Head of caudate nucleus (tissue), 42 donors: ENCODE measurements at places on chromosomes 2 and 18.

DNA sequence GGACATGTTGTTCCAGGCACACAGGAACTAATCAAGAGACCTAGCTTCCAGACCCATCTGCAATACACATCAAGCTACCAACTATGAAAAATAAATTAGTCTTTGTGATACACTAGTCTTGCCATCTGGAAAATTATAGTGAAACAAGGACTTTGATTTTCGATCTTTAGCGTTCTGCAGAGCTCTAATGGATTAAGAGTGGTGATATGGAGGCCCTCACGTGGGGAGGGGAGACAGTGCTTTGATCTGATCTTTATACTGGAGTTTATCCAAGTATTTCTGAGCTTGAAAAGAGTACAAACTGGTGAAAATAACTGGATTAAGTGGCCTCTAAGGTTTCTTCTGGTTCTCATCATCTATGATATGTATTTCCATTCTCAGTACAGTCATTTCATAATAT is 273.4 kb upstream of the CDH7 start:
- no peak for DNase-seq

- DNase-seq, result no peak
Observed at GRCh38 chr2:158922601-158923000, 45.8 kb upstream of the TANC1 start.

GRCh38 chr2:197184959-197185586 is 125.5 kb downstream of the ANKRD44 start:
- no peak for DNase-seq

DNA sequence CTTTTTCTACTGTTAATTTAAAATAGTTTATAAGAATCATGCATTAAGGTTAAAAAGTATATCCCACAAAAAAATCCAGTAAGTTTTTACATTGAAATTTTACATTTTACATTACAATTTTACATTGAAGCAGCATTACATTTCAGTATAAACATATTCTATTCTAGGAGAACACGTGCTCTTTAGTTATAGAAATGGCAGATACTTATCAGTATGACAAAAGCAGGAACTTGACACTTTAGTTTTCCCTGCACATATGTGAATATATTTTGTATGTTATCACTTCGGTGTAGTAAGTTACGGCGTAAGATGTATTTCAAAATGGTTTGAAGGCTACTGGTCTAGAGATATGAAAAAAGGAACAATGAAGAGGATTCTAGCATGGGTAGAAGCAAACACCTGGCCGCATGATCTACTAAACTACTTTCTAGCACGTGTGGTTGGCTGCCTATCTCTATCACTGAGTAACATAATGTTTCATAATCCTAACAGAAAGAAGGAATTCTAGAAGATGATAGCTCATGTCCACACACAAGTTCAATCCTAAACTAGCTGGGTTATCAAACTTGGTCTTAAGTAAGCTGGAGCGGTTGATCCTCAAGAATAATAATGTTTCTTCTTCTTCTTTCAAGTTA is 5.4 kb downstream of the IMMT start:
- no peak for DNase-seq

DNA sequence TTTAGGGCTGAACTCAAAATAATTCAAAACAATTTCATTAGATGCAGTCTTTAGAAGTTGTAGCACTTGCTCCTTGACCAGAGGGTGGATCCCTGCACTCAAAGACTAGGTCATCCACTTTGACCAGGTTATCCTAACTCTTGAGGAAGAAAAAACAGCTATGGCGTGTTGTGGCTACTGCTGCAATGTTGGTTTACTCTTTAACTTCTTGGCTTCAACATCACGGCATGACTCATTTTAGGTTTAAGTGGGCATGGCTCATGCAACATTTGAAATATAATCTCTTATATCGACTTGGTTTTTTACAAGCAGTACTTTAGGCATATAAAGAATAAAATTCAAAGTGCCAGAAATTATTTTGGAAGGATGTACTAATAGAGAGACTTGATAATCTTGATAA is 35.4 kb downstream of the ANKRD29 start:
- no peak for DNase-seq

DNA sequence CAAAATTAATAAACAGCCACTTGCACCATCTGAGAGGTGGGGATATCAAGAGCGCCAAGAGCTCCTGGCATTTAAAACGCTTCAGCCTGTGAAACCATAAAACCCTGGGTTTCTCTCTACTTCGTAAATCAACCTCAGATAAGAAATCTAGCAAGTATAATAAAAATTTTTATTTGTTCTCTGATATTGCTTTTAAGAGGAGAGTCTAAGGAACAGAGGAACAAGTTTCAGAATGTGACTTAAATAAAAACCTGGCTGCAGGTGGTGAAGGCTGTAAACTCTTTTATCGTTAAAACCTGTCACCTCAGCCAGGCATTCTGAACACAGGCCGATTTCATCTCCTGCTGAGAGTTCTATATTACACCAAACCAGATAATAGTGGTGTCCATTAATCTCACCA is 9.9 kb downstream of the DYTN start:
- DNase-seq, result no peak

GRCh38 chr2:144679942-144680341 is 160.0 kb upstream of the ZEB2 start:
- DNase-seq, result no peak

- no peak for DNase-seq
Observed at GRCh38 chr18:47389210-47389609, 137.8 kb upstream of the SKOR2 start.

- no peak for DNase-seq
Observed at GRCh38 chr18:10543277-10543676, 17.4 kb downstream of the NAPG start.

GRCh38 chr2:110215566-110216158 is 3.3 kb upstream of the MTLN start:
- DNase-seq, result no peak

DNA sequence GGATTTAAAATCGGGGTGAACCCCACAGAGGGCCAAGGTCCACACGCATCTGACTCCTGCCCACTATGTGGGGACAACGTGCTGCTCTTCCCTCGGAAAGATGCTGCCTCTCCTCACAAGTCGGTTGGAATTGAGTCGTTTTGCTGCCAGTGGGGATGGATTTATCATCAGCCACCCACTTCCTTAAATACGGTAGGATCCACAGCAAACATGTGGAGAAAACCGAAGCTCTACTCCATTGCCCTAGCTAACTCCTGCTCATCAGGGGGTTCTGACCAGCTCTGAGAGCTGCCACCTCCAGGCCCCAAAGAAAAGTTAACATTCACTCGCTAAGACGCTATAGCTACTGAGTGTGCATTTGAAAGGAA is 80.9 kb downstream of the CHRNA1 start:
- no peak for DNase-seq

DNA sequence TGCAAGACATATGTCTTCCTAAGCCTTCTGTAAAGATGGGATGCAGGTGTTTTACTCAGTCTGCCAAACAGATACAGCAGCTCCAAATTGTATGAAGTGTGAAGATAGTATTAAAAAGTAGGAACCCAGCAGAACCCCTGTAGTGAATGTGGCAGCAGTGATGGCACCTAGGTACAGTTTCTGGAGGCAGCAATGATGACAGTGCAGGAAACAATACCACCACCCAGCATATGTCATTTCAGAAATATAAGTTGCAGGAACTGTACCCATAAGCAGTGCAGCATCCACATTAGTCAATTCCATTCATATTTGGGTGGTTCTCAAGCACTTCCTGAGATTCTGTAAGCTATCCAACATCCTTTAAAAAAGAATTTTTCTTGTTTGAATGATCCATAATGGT is 46.7 kb upstream of the ATP5MC3 start:
- no peak for DNase-seq

- no peak for DNase-seq
Observed at GRCh38 chr2:69693059-69693774, 48.7 kb upstream of the ANXA4 start.

GRCh38 chr2:30778611-30779010 is 28.6 kb downstream of the CAPN13 start:
- DNase-seq, result no peak

DNA sequence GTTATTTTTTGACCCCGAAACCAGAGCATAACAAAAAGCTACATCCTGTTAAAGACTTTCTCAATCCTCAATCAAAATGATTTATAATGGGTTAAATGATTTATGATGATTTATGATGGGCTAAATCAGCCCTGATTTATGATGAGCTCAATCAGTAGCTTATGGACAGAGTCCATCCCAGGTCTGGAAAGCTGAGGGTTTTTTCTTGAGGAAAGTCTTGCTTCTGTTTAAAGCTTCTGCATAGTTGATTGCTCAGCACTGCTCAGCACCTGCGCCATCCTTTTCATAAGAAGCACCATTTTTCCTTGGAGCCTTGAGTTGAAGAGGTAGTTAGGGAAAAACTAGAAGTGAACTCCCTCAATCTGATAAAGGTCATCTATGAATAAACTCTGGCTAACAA is 356.8 kb downstream of the CYRIA start:
- no peak for DNase-seq

GRCh38 chr2:14903709-14904374 is 271.3 kb downstream of the LRATD1 start:
- peak; percentile 66 for DNase-seq

GRCh38 chr2:70089220-70089982 is 2.1 kb downstream of the PCBP1 start:
- no peak for DNase-seq

DNA sequence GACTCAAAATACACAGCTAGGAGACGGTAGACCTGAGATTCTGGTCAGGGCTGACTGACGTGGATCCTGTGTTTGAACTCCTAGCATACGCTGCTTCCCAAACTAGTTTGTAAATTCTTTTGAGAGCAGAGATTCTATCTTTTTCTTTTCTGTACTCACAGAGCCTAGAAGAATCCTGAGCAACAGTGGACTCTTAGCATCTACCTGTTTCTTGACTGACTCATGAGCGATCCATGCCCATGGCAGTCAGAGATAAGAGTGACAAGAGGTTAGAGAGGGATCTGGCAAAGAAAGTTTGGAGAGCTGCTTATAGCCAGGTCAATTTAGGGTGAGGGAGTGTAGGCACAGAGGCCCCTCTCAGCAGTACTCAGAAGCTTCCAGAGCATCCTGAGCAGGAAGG is 41.1 kb upstream of the PPP1CB start:
- no peak for DNase-seq

GRCh38 chr18:49515516-49515915 is 28.5 kb upstream of the C18orf32 start:
- no peak for DNase-seq

DNA sequence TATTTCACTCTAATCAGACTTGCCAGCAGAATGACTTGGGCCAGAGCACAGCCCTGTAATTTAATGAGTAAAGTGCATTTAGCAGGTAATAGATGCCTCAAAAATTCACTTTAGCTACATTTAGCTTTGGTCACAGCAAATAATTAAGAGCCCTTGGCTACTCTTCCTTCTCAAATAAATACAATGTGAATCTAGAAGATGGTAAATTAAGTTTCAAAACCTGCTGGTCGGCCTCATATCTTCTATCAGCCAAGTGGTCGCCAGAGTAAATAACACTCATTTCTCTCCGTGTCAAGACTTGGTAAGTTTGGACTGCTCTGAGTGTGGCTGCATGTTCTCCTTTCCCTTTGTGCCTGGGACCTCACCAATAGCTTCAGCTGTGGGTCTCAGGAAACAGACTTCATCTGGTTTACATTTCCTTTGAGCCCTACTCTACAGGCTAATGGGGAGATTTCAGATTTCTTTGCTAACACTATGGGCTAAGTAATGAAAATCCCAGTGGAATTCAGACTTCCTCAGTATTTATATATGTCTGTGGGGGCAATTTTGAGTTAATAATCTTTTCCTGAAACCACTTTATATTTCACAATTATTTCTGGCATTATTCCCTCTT is 375.8 kb downstream of the RBM43 start:
- DNase-seq, result no peak

GRCh38 chr2:50126845-50127244 is 905.1 kb downstream of the NRXN1 start:
- DNase-seq, result no peak

- DNase-seq, result no peak
Observed at GRCh38 chr18:27395752-27396151, 210.6 kb upstream of the CHST9 start.

DNA sequence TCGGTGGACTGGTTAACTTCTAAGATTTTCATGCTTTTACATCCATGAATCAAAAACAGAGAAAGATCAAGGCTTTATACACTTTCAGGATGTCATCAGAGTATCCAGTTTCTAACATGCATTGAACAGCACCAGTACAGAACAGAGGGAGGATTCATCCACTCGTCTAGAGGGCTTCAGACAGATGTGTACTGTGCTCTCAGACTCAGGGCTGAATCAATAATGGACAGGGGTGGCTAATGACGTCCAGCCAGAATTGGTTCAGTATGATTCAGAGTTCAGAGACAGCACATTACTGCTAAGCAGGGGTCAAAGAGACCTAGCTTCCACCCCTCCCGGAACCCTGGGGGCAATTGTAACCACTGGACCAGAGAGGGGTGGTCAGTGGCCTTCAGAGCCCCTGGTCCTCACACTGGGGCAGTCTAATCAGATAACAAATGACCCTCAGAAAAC is 37.3 kb downstream of the RNU4ATAC start:
- no peak for DNase-seq

GRCh38 chr2:239608260-239608659 is 207.4 kb upstream of the HDAC4 start:
- DNase-seq, result no peak

DNA sequence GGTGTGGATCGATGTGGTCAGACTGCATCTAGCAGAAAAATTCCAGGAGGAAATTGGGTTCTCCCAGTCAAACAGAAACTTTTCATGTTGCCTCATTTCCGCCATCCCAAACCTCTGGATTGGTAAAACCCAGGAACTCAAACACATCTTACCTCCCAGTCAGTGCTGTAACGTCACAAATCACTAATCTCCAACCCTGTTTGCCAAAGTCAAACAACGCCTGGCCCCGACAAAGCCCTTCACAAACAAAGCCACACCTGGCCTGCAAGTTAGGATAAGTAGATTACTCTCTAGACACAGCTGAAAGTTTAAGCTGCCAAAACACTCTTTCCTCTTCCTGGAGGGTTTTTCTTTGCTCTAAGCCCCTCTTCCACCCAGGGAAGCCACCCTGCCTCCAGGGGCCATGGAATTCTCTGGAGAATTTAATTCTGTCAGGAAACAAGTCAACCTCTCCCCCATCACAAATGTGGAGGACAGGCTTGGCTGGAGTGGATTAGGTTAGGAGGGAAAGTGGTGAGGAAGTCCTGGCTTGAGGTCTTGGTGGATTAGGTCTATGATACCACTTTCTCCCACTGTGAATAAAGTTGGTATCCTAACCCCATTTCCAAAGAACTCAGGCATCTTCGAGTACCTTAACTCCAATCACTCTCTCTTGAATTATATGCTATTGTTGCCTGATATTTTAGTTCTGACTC is 86.7 kb downstream of the LYPD6B start:
- DNase-seq, result no peak

DNA sequence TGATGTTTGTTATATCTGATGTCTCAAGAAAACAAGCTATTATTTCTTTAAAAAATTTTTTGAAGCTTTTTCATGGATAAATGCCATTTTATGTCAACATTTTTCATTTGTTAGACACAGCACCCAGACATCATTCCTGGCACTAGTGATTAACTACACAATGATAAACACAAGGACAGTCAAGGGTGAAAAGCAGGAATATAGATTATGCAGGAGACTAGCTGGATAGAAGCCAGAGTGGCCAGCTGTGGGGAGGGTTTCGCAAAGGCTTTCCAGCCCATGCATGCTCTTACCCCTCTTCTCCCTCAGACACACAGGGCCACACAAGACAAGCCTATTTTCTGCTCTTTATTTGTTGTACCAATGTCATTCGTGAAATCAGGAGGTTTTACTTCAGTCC is 127.1 kb upstream of the TTC39C start:
- DNase-seq, result no peak

- DNase-seq, result no peak
Observed at GRCh38 chr2:98588880-98589431, 19.4 kb downstream of the COA5 start.
